Fibroblast of skin of back (primary cell): ENCODE measurements at places on chromosomes 3 and 15.

- no peak for DNase-seq
Measured at GRCh38 chr3:16550305-16550675, 36.8 kb upstream of the RFTN1 start.

DNA sequence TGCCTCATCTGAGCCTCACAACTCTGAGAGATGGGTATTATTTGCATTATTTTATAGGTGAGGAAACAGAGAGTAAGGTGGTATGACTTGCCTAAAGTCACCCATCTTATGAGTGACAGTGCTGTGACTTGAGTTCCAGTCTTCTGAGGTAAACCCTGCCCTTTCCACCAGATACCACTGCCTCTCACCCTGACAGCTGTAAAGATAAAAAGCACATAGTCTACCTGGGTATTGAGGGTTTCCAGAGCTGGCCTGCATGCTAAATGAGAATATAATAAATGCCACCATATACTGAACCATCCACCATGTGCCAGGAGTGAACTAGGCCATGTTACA is 25.6 kb downstream of the RASGRP1 start:
- no peak for DNase-seq

GRCh38 chr3:51082363-51082762 is 302.7 kb upstream of the MANF start:
- no peak for DNase-seq

DNA sequence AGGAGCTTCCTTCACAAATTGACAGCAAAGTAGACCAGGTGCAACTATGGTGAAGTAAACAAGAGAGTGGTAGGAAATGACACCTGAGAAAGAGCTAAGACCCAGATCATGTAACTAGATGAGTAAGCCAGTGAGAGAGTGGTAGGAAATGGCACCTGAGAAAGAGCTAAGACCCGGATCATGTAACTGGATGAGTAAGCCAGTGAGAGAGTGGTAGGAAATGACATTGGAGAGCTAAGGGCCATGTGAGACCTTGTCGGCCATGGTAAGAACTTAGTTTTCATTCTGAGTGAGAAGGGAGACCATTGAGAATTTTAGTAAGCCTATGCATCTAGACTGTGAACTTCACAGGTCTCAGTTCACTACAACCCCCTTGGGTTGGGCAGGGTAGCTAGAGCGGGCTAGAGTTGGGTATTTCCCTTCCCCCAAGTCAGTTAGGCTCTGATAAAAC is 5.4 kb upstream of the SENP7 start:
- no peak for DNase-seq

- DNase-seq: no peak
Measured at GRCh38 chr15:67554580-67554979, 12.1 kb downstream of the MAP2K5 start.

DNA sequence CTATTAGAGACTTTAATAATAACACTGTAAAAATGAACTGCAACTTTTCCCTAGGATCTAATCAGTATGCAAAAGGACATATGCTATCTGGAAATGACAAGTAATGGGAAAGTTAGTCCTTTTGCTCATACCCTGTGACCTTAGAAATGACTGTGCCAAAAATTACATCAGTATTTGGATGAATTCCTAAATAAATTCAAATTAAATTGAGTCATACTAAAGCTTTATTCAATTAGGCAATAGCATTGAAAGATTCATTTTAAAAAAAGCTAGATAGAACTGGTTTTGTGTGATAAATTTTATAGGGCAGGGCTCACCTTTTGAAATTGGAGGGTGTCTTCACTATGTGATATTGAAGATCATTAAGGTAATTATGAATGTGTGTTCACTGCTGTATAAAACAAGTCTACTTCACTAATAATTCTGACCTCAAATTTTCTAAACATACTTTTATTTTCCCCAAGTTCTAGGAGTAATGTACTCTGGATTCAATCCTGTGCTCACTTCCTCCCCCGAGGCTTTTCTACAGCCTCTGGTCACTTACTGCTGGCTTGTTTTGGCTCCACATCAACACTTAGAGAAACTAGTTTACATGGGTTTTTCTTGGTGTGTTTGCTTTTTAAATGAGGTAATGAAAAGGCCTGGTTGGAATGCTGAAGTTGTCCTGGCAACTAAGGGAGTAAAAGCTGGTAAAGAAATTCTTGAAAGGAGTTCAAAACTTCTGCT is 44.4 kb upstream of the SPTSSB start:
- DNase-seq: peak; percentile 94

GRCh38 chr3:144375088-144375487 is 403.5 kb downstream of the DIPK2A start:
- DNase-seq: no peak

GRCh38 chr3:22288756-22289155 is 537.7 kb upstream of the ZNF385D start:
- DNase-seq: no peak

- DNase-seq: no peak
Measured at GRCh38 chr3:128408693-128409623, 57.7 kb downstream of the DNAJB8 start.

DNA sequence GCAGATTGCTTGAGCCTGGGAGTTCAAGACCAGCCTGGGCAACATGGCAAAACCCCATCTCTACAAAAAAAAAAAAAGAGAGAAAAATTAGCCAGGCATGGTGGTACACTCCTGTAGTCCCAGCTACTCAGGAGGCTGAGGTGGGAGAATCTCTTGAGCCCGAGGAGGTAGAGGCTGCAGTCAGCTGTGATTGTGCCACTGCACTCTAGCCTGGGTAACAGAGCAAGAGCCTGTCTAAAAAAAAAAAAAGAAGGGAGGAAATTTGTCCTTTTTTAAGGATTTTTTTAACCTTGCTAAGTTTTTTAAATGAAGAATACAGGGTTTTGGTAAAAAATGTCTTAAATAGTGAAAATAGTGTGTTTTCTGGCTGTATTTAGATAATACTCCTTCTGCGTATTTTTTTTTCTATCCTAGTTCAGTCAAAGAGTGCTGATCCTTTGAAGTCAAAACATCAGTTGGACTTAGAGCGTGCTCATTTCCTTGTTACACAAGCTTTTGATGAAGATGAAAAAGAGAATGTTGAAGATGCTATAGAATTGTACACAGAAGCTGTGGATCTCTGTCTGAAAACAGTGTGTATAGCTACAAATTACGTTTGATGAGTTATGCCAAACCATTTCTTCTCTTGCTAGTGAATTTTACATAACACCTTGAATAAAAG is 11.1 kb downstream of the CAPN7 start:
- no peak for DNase-seq

GRCh38 chr15:96716075-96716474 is 385.6 kb downstream of the NR2F2 start:
- no peak for DNase-seq

DNA sequence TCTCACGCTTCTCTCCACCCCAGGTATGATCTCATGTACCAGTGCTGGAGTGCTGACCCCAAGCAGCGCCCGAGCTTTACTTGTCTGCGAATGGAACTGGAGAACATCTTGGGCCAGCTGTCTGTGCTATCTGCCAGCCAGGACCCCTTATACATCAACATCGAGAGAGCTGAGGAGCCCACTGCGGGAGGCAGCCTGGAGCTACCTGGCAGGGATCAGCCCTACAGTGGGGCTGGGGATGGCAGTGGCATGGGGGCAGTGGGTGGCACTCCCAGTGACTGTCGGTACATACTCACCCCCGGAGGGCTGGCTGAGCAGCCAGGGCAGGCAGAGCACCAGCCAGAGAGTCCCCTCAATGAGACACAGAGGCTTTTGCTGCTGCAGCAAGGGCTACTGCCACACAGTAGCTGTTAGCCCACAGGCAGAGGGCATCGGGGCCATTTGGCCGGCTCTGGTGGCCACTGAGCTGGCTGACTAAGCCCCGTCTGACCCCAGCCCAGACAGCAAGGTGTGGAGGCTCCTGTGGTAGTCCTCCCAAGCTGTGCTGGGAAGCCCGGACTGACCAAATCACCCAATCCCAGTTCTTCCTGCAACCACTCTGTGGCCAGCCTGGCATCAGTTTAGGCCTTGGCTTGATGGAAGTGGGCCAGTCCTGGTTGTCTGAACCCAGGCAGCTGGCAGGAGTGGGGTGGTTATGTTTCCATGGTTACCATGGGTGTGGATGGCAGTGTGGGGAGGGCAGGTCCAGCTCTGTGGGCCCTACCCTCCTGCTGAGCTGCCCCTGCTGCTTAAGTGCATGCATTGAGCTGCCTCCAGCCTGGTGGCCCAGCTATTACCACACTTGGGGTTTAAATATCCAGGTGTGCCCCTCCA is 19.1 kb downstream of the TYRO3 start:
- no peak for DNase-seq
